Renal cortex interstitium (tissue), 15 donors: ENCODE measurements at places on chromosomes 6 and 20.

- no peak for DNase-seq
These were observed 39.1 kb downstream of the COL12A1 start for GRCh38 chr6:75166773-75167172.

- DNase-seq, result no peak
These were observed 167.8 kb upstream of the RIPOR2 start for GRCh38 chr6:25103603-25104002.

- DNase-seq, result no peak
These were observed at the start of gene RREB1 for GRCh38 chr6:7107578-7108195. Gene RREB1, plus strand, starts transcription at chr6:7107961. Its CDS starts 73,951 bp downstream, at chr6:7181912.

- DNase-seq, result no peak
These were observed 223.2 kb downstream of the SYNDIG1 start for GRCh38 chr20:24692446-24693200.

DNA sequence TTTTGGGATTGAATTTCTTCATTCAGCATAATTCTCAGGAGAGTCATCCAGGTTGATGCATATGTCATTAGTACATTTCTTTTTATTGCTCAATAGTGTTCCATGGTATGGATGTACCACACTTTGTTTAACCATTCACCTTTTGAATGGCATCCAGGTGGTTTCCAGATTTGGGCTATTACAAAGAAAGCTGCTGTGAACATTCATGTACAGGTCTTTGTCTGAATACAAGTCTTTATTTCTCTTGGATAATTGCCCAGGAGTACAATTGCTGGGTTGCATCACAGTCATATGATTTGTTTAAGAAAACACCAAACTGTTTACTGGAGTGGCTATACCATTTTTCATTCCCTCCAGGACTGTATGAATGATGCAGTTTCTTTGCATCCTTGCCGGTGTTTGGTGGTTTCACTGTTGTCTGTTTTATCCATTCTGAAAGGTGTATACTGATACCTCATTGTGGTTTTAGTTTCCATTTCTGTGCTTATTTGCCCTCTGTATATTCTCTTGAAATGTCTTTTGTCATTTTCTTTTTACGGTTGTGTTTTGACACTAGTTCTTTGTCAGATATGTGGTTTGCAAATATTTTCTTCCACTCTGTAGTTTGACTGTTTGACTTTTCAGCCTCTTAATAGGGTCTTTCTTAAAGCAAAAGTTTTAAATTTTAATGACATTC is 8.8 kb downstream of the CDKAL1 start:
- DNase-seq, result no peak
